ENCODE measurements at places on chromosomes 1 and 21.

DNA sequence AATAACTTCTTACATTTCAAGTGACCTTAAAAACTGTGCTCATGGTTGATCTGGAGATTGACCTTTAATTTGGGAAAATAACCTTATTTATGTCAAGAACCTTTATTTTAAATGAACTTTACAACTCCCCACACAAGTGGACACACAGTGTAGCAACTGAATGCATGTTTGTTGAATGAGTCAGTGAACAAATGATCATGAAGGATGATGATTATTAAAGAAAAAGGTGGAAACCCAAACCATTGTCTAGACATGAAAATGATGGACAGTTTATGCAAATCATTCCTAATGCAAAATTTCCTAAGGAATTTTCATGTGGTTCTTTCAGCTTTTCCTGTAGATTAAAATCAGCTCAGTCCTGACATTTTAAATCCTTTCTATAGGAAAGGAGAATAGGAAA is 439.8 kb upstream of the RUNX1 start:
- no peak for DNase-seq

- DNase-seq: peak; percentile 89
These were observed 1.2 kb upstream of the PTTG1IP start for GRCh38 chr21:44874497-44875315.

- no peak for DNase-seq
These were observed 73.4 kb downstream of the DTL start for GRCh38 chr1:212108981-212109380.

DNA sequence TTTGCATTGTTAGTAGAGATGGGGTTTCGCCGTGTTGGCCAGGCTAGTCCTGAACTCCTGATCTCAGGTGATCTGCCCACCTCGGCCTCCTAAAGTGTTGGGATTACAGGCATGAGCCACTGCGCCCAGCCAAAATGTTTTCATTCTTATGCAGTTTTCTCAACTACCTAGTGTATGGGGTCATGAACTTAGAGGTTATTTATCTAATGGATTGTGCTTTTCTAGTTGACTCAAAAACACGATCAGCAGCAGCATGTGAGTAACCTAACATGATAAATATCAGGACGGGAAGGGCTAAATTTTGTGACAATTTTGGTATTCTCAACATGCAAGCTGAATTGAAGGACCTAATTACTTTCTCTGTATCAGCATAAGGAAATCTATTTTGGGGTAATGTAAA is 9.2 kb upstream of the CD84 start:
- DNase-seq: no peak

GRCh38 chr1:84795966-84796600 is 96.9 kb downstream of the LPAR3 start:
- DNase-seq: no peak

GRCh38 chr1:87197641-87198040 is 131.0 kb upstream of the LMO4 start:
- no peak for DNase-seq

GRCh38 chr1:215986401-215986800 is 419.3 kb downstream of the KCTD3 start:
- DNase-seq: no peak

GRCh38 chr21:14675774-14676530 is 129.8 kb upstream of the SAMSN1 start:
- DNase-seq: no peak

- DNase-seq: peak; percentile 58
These were observed 11.0 kb downstream of the COL6A1 start for GRCh38 chr21:45992301-45993209.

DNA sequence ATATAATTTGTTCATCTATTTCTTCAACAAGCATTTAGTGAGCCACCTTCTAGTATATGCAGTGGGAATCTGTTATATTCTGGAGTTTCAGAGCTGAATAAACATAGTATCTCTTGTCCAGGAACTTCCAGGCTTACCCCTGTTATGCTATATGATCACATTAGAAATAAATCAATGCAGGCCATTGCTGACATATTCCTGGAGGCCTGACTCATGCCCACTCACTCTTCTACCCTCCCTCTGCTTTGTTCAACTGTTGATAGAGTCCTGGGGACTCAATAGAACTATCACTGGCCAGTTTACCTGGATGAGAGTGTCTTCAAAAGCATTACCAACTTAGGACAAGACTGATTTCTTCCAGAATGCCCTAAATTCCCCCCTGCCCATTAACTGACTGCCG is 29.3 kb upstream of the SRSF10 start:
- DNase-seq: no peak
